Astrocyte of the cerebellum (primary cell): ENCODE measurements at places on chromosomes 4 and X.

DNA sequence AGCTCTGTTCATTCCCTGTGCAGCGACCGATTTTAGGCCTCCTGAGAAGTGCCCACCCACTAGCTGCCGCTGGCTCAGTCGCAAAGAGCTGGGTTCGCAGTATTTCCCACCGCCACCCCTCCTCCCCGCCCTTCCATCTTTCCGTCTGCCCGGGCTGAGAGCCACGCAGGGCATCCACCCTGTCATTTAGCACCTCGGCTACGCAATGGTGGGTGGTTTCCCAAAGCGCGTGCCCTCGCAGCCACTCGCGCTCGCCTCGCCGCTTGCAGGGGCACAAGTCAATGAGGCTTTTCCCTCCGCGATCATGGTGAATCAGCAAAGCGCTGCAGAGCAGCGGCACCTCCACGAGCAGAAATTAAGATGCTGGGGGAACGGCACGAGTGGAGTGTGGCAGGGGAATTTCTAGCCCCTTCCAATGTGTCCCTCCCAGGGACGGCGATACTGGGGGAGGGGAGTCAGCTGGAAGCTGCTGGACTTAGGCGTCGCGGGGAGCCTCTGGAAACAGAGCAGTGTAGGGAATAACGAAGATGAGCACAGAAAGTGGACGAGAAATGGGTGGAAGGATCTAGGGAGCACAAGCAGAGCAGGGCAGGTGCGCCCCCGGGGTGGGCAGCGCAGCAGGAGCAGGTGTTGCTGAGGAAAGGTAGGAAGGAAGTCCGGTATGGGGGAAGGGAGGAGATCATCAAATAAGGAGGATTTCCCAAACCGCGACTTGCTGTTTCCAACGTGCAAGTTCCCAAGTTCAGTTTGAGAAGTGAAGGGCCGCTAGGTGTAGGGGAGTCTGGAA lies 2.4 kb upstream of the PTCHD1 start:
- DNase-seq: no peak

- DNase-seq: no peak
These were observed 23.6 kb downstream of the PPP2R3B start for GRCh38 chrX:362937-363620.

DNA sequence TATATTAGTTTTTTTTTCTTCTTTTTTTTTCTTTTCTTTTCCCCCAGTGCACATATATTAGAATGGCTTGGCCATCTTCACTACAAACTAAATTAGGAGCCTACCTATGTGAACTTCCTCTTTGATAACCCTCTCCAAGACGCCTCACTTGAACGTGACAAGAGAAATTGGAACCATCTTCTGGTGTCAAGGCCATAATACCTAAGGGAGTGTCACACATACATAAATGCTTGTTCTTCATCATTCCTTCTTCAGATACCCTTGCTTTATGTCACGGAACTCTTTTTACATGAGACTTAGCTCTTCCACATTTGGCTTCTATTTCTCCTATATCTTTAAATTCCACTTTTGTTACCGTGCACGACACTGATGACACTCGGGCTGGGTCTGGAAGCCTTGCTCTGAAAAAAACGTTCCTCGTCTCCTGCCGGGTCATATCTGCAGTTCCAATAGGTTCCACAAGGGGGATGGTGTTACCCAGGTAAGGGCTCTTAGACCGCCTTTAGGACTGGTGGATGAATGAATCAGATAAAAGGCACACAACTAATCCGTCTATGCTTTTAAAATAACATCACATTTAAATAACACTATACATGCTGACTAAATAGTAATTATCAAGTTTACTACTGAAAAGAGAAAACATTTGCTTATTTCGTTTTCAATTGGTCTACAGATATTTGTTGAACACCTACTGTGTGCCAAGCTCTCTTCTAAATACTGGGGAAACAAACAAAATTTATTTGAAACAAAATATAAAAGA lies 19.9 kb downstream of the DGAT2L6 start:
- no peak for DNase-seq

DNA sequence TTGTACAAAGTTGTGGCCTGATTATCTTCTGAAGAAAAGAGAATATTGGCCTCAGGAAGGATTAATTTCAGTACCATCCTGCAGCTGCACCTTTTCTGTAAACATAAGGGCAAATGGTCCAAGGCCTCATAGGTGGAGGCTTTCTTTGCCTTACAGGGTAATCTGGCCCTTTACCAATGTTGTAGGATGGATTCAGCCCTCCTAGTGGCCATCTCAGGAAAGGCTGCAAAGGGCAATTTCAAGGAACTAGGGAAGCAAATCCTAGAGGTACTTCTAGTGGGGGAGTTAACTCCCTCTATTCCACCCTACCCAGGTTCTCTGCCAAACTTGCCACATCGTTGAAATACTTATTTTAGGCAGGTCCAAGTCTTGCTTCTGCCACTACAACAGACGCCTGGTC lies 57.6 kb downstream of the UGT2B11 start:
- DNase-seq: no peak

- no peak for DNase-seq
These were observed 700.5 kb downstream of the TRIML1 start for GRCh38 chr4:188839704-188840103.

GRCh38 chr4:53943345-53944085 lies 120.9 kb downstream of the CHIC2 start:
- DNase-seq: peak; percentile 72

DNA sequence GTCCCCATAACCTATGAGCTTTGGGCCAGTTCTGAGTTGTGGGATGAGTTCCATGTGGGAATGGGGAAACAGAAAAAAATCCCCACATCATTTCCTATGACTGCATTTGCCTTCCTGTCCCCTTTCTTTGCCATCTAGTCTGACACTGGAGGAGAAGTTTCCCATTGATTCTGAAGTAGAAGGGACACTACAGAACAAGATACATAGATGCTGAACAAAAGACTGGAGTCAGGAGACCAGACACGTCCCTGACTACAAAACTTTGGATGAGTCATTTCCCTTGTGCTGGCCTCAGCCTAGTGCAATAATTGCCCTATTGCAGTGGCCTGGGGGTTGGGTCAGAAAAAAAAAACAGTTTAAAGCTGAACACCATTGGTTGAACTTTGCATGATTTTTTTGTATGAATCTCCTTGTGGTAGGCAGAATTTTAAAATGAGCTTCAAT lies 22.1 kb downstream of the BEX3 start:
- no peak for DNase-seq

DNA sequence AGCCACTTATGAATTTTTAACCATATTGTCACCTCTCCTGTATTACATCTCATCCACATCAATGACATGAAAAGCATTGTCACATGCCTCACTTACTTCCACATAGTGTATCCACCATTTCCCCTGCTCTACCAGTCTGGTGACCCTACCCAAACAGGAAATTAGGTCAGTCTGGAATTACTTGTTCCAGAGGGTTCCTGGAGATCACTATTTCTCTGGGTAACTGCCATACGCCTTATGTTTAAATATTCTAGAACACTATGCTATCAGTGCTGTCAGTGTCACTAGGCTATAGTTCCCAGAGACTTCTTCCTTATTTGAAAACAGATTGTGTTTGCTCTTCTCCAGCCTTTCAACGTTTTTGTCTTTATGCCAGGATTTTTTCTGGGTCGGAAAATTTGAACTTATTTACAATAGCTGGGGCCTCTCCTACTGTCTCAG lies 15.0 kb downstream of the SRPX2 start:
- DNase-seq: no peak

GRCh38 chr4:182384631-182385091 lies 141.5 kb downstream of the TENM3 start:
- DNase-seq: no peak

GRCh38 chr4:128227991-128228571 lies 59.5 kb downstream of the PGRMC2 start:
- no peak for DNase-seq

- DNase-seq: no peak
These were observed 78.7 kb downstream of the TRPC5 start for GRCh38 chrX:112003909-112004308.

- DNase-seq: no peak
These were observed 60.5 kb upstream of the ADAMTS3 start for GRCh38 chr4:72629540-72629939.

DNA sequence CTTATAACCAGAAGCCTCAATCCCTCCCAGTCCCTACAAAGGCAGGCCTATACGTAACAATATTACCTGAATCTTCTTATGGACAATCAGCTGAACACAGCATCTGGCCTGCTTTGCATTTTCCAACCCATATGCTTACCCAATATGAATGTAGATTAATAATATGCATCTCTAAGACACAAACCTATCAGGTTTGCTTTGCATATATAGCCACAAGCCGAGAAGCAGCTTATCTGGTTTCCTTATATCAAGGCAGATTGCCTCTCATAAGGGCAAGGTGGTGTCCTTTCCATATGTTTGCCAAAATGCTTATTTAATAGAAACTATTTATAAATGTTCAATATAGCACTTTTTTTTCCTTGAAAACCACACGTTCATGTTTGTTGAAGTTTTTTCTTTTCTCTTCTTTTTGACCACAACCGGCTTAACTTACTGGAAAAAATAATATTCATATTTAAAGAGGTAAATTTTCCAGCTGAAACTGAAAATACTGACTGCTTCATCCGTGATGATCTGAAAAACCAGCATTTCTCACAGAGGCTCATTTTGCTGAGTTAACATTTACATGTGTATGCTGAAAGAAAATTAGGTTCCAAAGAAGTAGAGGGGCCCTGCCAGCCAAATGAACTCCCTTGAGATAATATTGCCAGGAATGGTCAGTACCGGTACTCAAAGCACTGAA lies 3.8 kb downstream of the IL21 start:
- no peak for DNase-seq

DNA sequence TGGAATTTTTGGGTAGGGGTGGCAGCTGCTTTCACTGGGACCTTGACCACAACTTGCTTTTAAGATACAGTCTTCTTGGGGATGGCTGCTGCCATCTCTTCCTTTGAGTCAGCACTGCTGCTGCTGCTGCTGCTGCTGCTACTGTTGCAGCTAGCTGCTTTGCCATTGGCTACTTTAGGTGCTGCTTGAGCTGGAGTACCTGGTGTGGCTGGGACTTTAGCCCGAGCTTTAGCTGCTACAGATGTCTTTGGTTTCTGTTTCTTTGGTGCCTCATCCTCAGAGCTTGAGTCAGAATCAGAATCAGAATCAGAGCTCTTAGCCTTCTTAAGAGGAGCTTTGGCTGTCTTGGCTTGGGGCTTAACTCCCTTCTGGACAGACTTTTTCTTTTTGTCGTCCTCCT lies 52.2 kb downstream of the FAM9B start:
- no peak for DNase-seq

DNA sequence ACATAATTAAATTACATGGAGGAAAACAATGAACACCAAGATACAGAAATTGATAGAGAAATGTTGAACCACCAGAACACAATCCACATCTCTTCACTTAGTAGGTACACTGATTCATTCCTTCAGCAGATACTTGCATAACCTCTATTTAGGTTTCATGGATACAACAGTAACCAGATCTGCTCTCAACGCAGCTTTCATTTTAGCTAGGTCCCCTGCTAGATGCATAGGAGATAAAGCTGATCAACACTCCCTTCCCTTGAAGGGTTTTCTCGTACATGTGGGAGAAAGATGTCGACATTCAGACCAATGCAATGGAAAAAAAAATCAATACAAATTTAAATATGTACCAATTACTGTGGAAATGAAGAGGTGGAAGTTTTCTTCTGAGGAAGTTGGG lies 37.3 kb downstream of the UNC5C start:
- no peak for DNase-seq

GRCh38 chr4:31081366-31081765 lies 361.2 kb downstream of the PCDH7 start:
- peak; percentile 43 for DNase-seq

DNA sequence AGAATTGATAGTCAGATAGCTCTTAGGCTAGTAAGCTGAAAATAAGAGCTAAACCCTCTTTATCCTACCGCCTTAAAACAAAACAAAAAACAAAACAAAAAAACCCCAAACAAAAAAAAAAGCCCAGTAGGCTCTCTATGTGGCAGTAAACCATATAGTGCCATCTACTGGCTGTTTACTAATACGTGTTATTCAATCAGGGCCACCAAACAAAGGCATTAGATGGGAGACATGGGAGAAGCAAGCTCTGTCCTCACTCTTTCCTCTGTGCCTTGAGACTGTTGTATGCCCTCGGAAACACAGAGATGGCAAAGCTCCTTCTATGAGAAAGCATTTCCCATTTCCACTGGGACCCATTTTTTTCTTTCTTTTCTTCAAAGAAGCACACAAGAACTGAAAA lies 148.8 kb upstream of the MID1 start:
- no peak for DNase-seq

- peak; percentile 53 for DNase-seq
These were observed 12.6 kb downstream of the SRD5A3 start for GRCh38 chr4:55358668-55359067.

GRCh38 chr4:23728971-23729370 lies 160.9 kb downstream of the PPARGC1A start:
- DNase-seq: no peak

- no peak for DNase-seq
These were observed 64.0 kb downstream of the COX18 start for GRCh38 chr4:73005514-73005913.

DNA sequence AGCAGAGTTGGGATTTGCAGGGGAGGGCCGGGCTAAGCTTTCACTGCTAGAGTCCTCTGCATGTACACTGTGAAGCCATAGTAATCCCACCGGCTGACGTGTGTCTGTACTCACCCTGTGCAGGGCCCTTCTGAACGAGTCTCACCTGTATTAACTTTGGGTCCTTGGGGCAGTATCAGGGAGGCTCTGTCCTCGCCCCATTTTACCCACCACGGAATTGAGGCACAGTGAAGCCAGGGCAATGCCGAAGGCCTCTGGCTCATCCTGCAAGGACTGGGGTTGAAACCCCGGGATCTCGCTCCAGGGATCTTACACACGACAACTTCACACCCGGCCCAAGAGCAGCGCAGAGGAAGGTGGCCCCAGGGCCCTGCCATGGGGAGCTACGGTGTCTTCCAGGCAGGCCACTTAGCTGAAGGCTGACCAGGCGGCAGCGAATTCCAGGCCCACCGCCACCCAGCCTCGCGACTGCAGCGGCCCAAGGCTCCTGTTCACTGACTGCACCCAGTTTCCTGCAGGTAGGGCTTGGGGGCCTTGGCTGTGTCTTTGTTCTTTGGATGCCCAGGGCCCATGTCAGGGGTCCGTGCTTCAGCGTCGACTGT lies 75.5 kb upstream of the ADRA2C start:
- no peak for DNase-seq
